ENCODE measurements at places on chromosomes 5 and 9. TPM values are rescaled to one million over a fixed set of nuclear protein-coding genes. Genes with fewer than 3 reads are reported as not detected.
A peak's percentile ranks its signal among the peaks of the same experiment; 100 is the strongest.

The ORM2 gene
- not detected for total RNA-seq

The LCN9 gene
- not detected for total RNA-seq

The SPATA31D4 gene
- total RNA-seq, result not detected

The SLC34A1 gene
- not detected for total RNA-seq

GRCh38 chr5:54738118-54738972, 220.8 kb downstream of the SNX18 start:
- H3K27me3 ChIP-seq, result no peaks in the 10 kb centered on the region
- DNase-seq, result peak; percentile 80
- H3K4me1 ChIP-seq, result no peaks in the 10 kb centered on the region
- no peak overlapping the region for H3K27ac ChIP-seq
- H3K4me3 ChIP-seq, result no peak overlapping the region

DNA sequence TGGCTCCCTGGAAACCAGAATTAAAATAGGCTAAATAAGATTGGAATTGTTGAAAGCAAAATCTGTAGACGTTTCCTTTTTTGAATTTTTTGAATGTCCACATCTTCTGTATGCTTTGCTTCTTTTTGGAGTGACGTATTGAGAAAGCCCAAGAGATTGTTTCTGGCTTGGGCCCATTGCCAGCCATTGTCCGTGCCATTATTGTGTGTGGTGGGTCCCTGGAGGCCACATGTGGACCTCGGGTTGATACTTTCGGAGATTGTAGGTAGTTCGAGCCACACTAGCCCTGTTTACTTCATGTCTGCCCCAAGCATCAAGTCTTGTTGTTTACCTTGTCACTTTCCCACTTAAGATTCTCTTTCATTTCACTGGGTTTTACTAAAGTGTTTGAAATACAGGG, 106.0 kb downstream of the PALM2AKAP2 start:
- no peak for DNase-seq
- H3K4me3 ChIP-seq, result no peak overlapping the region
- H3K27ac ChIP-seq, result peak overlapping the region; percentile 69
- no peaks in the 10 kb centered on the region for H3K4me1 ChIP-seq

DNA sequence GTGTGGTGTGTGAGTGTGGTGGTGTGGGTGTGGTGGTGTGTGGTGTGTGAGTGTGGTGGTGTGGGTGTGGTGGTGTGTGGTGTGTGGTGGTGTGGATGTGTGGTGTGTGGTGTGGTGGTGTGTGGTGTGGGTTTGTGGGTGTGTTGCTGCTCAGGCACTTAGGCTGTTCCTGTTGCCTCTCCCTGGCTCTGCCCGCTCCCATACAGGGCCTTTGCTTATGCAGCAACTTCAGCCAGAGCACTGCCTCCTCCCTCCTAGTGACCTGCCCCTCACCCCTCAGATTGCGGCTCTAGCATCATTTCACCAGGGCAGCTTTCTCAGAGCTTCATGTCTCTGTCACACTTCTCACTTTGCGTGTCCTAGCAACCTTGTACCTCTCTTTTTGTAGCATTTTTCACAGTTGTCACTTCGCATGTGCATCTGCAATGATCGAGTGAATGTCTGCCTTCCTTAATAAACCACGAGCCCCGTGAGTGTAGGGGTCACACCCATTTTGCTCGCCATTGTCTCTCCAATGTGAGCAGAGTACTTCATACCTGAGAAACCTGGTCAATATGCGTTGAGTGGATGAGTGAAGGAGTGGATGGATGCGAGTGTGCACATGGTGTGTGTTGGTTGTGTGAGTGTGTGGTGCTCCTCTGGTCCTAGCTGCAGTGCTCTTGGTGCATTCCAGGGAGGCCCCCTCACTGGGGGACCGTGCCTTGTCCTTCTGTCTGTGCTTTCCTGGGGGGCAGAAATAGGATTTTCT, 167.9 kb upstream of the PANK3 start:
- H3K36me3 ChIP-seq, result peaks cover 23% of the 10 kb centered on the region
- no peak overlapping the region for H3K27ac ChIP-seq
- no peak for DNase-seq
- H3K4me3 ChIP-seq, result no peak overlapping the region

DNA sequence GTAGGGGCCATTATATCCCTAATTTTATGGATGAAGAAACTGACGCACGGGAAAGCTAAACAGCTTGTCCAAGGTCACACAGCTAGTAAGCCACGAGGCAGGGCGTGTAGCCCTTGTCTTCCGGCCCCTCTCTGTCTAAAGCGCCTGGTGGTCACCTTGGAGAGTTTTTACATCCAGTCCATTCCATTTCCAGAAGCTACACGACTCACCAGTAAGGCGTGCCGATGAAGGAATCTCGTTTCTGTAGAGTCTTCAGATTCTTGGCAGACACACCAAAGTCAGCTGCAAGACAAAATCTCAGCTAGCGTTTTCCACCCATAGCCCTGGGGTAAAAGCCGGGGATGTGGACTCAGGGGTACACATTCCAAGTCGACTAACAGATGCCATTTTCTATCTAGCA, 80.5 kb downstream of the STK10 start:
- no peak for DNase-seq
- no peak overlapping the region for H3K27ac ChIP-seq
- H3K4me1 ChIP-seq, result peaks cover 55% of the 10 kb centered on the region
- H3K4me3 ChIP-seq, result peak overlapping the region; percentile 31
- H3K36me3 ChIP-seq, result no peaks in the 10 kb centered on the region

- H3K27ac ChIP-seq, result no peak overlapping the region
- no peak overlapping the region for H3K4me3 ChIP-seq
- no peak for DNase-seq
- no peaks in the 10 kb centered on the region for H3K36me3 ChIP-seq
Measured at GRCh38 chr5:150230842-150231241, 41.0 kb downstream of the SLC6A7 start.

GRCh38 chr9:127463911-127464310, 12.6 kb downstream of the LRSAM1 start:
- H3K27me3 ChIP-seq, result no peaks in the 10 kb centered on the region
- no peak overlapping the region for H3K4me3 ChIP-seq
- peak; percentile 62 for DNase-seq
- peak overlapping the region; percentile 75 for H3K27ac ChIP-seq
